ENCODE measurements at places on chromosomes 7 and 10.

DNA sequence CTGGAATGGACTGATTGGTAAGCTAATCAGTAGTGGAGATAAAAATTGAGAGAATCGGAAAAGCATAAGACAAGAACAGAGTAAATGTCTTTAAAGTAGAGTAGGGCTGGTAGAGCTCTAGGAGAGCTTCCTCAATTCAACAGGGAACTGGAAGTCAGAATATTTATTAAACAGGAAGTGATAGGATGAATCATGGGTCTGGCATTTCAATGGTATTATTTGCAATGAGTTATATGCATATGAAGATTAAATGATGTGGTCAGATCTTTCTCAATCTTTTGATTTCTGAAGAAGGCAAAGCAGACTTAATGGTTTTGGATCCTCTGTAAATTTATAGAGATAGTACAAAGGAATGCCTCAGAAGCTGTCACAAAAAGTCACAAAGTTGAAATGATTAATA lies 349.0 kb downstream of the HPSE2 start:
- no peak for DNase-seq

- no peak for DNase-seq
Observed at GRCh38 chr7:24703296-24703695, 54.0 kb downstream of the GSDME start.

GRCh38 chr10:91880310-91880709 lies 29.0 kb downstream of the FGFBP3 start:
- peak; percentile 67 for DNase-seq

GRCh38 chr10:20890009-20890408 lies 7.1 kb downstream of the NEBL start:
- no peak for DNase-seq

- DNase-seq: no peak
Observed at GRCh38 chr10:44958196-44958897, 1.3 kb upstream of the RASSF4 start.

DNA sequence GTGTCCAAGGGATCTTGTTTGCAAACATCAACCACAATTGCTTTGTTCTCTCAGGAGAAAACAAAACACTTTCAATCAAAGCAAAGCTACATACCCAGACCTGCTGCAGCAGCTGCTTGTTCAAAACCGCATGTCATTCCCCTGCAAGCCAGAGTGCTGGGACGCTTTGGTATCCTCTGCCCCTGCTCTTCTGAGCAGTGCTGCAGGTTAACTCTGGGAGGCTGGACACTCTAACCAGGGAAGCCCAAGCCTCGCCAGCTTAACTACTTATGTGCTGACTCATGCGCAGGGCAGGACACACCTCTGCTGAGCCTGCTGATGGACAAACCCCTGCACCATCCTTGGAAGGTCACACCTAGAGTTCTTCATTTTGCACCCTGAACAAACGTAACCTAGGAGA lies 28.2 kb upstream of the ASAH2 start:
- DNase-seq: no peak

- DNase-seq: no peak
Observed at GRCh38 chr10:13637303-13637856, 50.6 kb downstream of the PRPF18 start.

GRCh38 chr7:13201628-13202027 lies 514.2 kb downstream of the ARL4A start:
- DNase-seq: no peak

- no peak for DNase-seq
Observed at GRCh38 chr10:127291329-127291728, 94.9 kb upstream of the INSYN2A start.
